ENCODE measurements at places on chromosomes 7 and 10. TPM values are rescaled to one million over a fixed set of nuclear protein-coding genes. Genes with fewer than 3 reads are reported as not detected.

- no peak for DNase-seq
- H3K4me3 ChIP-seq, result no peak overlapping the region
These were observed 8.2 kb upstream of the CLIP2 start for GRCh38 chr7:74280985-74281384.

DNA sequence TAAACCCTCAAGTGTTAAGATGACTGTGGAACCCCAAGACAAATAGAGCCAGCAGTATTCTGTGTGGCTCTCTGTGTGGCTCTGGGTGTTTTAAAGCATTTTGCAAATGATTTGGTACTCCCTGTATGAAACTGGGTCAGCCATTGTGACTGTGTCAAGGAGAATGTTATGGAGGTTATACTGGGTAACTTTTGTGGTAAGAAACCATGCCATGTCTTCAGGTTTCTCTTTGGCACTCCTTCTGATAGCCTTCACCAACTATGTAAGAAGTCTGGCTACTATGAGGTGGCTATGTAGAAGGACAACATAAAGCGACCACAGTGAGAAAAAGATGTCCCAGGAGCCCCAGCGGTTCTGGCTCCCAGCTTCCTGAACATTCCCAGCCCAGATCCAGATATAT is 226.6 kb upstream of the RHOBTB1 start:
- H3K4me1 ChIP-seq, result no peaks in the 10 kb centered on the region
- H3K27me3 ChIP-seq, result no peaks in the 10 kb centered on the region
- H3K27ac ChIP-seq, result no peak overlapping the region
- H3K36me3 ChIP-seq, result no peaks in the 10 kb centered on the region
- no peak for DNase-seq

DNA sequence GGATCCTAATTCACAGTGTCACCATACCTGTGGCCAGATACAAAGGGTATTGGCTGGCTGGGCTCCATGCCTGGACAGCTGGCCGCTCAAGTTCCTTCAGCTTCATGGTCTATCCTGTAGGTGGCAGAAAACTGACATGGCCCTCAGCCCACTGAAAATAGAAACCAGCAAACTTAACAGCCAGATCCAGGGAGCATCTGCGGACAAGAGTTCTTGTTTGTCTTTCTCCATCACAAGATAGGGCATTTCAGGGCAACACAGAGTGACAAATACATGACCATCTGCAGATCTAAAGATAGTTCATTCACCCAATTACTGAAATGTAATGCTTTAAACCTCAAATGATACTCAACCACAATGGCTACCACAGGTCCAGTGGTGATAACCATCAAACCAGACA is 2.8 kb downstream of the SEC31B start:
- no peak overlapping the region for H3K4me3 ChIP-seq
- no peaks in the 10 kb centered on the region for H3K4me1 ChIP-seq
- H3K27ac ChIP-seq, result no peak overlapping the region
- DNase-seq, result no peak
- H3K27me3 ChIP-seq, result no peaks in the 10 kb centered on the region
- no peaks in the 10 kb centered on the region for H3K36me3 ChIP-seq

GRCh38 chr10:15043674-15044073 is at the start of gene OLAH:
TSS of gene OLAH (plus strand) at chr10:15043943. CDS start at chr10:15047289, 3,346 bp downstream.
- DNase-seq, result no peak
- H3K4me1 ChIP-seq, result peaks cover 2% of the 10 kb centered on the region
- no peak within 1 kb of the TSS for H3K27ac ChIP-seq
- no peaks in the 10 kb centered on the region for H3K27me3 ChIP-seq
- no peak within 1 kb of the TSS for H3K4me3 ChIP-seq
- H3K36me3 ChIP-seq, result no peaks in the 10 kb centered on the region

DNA sequence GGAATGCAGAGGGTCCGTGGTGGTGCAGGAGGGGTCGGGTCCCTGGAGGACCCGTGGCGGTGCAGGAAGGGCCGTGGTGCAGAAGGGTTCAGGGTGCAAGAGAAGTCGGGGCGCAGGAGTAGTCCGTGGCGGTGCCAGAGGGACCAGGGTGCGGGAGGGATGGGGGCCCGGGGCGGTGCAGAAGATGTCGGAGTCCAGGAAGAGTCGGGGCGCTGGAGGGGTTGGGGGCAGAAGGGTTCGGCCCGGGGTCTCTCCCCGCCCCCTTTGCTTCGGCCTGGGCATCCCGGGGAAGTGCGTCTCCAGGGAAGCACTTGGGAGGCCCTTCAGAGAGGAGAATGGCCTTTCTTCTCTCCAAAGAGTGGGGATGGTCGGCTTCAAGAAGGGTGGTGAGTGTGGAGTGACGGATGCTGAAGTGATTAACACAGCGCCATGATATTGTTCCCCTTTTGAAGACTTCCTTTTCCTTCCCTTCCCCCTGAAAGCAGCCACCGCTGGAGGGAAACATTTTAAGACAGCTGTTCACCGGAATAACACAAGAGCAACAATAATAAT is 997 bp downstream of the WDR37 start:
- H3K27ac ChIP-seq, result no peak overlapping the region
- H3K36me3 ChIP-seq, result no peaks in the 10 kb centered on the region
- H3K27me3 ChIP-seq, result no peaks in the 10 kb centered on the region
- DNase-seq, result no peak
- peaks cover 2% of the 10 kb centered on the region for H3K4me1 ChIP-seq

- H3K27me3 ChIP-seq, result no peaks in the 10 kb centered on the region
- DNase-seq, result peak; percentile 35
- no peaks in the 10 kb centered on the region for H3K4me1 ChIP-seq
- H3K4me3 ChIP-seq, result no peak overlapping the region
These were observed 9.8 kb downstream of the TSPAN14 start for GRCh38 chr10:80463868-80464267.

DNA sequence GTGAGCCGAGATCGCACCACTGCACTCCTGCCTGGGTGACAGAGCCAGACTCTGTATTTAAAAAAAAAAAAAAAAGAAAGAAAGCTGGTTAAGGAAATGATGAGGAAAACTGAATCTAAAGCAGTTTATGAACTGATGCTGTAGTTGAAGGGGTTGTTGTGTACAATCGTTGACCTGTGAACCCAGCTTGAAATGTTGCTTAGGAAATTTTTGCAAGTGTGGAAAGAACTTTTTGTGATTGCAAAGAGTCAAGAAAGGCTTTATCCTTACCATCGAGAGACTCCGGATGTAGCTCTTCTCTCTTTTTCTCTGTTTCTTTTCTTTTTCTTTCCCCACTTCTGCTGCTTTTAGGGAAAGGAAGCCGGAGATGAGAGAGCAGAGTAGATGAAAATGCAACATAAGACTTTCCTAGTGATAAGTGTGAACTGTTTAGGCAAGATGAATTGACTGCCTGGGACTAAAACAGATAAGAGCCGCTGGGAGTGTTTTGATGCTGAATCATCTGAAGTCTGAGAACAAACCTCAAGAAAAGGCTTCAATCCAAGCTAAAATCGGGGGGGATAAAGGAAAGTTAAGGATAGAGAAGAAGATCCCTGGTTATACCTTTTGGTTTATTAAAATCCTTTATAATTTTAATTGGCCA is 69.0 kb downstream of the TAF3 start:
- H3K27me3 ChIP-seq, result no peaks in the 10 kb centered on the region
- no peak for DNase-seq
- H3K36me3 ChIP-seq, result no peaks in the 10 kb centered on the region
- H3K27ac ChIP-seq, result no peak overlapping the region
- no peak overlapping the region for H3K4me3 ChIP-seq

DNA sequence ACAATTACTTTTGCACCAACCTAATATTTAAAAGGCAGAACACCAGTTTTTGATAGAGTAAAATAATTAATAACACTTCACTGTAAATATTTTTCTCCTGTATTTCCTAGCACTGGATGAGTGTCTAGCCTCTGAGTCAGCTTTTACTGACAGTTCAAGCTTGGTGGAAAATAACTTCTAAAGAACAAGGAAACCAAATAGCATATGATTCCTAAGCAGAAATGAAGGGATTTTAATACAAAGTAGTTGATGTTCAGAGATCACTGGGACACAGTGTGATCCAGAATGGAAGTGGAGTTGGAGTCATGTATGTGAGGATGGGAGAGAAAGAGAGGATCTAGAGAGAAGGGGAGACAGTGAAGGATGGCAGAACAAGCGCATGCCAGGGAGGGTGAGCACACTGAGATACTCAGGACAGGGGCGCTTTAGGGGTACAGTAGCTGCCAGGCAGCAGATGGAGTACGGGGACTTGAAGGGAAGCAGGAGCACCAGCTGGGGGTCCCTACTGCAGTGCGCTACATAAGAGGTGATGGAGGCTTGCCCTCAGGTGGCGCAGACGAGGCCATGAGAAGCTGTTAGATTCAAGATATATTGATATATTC is 117.9 kb upstream of the KLF6 start:
- H3K27me3 ChIP-seq, result no peaks in the 10 kb centered on the region
- no peak for DNase-seq
- no peaks in the 10 kb centered on the region for H3K36me3 ChIP-seq

Gene ADCY1
- total RNA-seq, result 5.8 TPM

Gene OR2F1
- not detected for total RNA-seq

Gene THSD7A
- total RNA-seq, result 20.0 TPM

Gene NXPH1
- not detected for total RNA-seq
